CD4-positive, alpha-beta T cell treated with Interleukin-21 for 1 hour (primary cell): ENCODE measurements at places on chromosomes 16 and 17.

GRCh38 chr17:77225265-77225664 is 84.5 kb downstream of the SEC14L1 start:
- DNase-seq, result no peak

- no peak for DNase-seq
These were observed 43.5 kb downstream of the ABAT start for GRCh38 chr16:8717892-8718415.

DNA sequence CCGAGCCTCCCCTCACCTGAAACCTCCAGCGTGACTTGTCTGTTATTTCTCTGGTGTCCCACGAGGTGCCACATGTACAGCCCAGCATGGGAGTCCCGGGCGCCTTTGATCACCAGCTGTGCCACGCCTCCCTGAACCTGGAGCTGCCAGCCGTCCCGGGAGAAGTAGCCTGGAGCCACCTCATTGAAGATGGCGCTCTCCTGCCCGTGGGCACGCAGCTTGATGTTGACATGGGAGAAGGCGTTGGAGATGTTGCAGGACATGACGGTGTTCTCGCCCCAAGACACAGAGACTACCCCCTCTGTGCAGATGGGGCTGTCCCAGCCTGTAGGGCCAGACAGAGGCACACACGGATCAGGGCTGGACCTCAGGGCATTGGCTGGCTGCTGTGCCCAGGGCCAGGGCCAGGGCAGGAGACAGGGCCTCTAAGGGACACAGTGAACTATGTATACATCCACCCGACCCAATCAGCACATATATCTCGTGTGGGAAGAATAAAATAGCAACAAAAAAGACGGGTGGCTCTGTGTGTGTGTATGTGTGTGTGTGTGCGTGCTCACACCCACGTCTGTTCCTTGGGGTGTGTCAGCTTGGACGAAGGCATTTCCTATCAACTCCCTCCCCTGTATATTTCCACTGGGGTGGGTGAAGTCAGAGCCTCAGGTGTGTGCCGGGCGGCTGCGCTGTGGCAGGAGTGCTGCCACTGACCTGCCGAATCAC is 7.3 kb upstream of the CD7 start:
- DNase-seq, result no peak

GRCh38 chr16:88777471-88778270 is 7.3 kb downstream of the PIEZO1 start:
- DNase-seq, result no peak

GRCh38 chr17:7356072-7356549 is 1.2 kb downstream of the TMEM95 start:
- peak; percentile 88 for DNase-seq

DNA sequence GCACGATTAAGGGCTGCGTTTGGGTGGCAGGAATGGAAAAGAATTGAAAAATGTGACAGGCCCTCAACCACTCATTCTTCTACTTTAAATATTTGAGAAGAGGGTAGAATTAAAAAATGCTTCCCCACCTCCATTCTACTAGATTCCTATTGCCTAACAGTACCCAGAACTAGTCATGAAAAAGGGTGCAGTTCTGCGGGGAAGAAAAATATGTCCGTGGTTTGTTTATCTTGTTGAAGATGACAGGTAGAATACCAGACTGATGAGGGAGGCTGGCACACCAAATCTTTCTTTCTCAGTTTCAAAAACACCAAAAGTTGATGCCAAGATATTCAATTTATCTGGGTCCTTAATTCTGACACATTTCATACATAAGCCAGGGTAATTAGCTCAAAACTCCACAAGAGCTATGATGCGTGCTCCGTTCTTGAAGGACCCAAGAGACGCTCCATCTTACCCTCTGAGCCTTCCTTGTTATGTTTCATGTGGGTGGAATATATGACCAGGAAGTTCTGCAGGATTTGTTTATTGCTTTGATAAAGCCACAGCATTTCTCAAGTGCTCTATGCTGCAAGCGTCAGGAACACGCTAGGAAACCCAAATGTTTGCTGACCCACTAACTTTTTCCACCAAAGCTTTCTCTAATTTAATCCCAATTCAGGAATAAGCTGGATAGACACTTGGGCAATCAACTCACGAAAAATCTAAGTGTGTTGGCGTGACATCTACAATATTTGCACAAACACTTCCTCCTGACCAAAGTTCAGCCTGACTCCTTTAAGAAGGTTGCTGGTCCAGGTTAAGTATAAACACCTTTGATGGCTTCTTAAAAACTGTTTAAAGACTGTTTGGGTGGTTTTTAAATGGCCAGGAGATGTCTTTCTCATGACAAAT is 20.6 kb upstream of the GAN start:
- no peak for DNase-seq

GRCh38 chr16:11978080-11978479 is 1.5 kb downstream of the SNX29 start:
- DNase-seq, result no peak

- no peak for DNase-seq
These were observed 841 bp downstream of the C16orf89 start for GRCh38 chr16:5064915-5065314.

DNA sequence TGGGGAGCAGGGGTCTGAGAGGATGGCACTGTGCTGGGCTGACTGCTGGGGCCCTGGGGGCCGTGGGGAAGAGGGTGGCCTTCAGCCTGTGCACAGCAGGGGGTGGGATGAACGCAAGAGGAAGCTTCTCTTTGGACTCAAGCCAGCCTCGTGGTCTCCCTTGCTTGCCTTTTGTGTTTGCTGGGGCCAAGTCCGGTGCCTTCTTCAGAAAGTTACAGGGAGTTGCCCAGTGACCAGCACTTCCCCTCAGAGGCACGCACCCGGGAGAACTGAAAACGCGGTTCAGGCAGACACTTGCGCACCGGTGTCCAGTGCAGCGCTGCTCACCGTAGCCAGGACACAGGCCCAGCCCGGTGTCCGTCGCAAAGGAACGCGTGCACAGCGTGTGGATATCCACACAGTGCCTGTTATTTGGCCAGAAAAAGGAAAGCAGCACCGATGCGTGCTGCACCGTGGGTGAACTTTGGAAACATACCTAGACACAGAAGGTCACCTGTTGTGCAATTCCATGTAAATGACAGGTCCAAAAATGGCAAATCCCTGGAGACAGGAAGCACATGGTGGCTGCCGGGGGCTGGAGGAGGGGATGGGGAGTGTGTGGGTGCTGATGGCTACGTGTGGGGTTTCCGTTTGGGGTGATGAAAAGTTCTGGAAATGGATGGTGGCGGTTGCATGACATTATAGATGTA is 29.4 kb upstream of the NUDT16L1 start:
- DNase-seq, result peak; percentile 24

GRCh38 chr16:90019543-90020259 is 445 bp upstream of the DBNDD1 start:
- DNase-seq, result peak; percentile 56

DNA sequence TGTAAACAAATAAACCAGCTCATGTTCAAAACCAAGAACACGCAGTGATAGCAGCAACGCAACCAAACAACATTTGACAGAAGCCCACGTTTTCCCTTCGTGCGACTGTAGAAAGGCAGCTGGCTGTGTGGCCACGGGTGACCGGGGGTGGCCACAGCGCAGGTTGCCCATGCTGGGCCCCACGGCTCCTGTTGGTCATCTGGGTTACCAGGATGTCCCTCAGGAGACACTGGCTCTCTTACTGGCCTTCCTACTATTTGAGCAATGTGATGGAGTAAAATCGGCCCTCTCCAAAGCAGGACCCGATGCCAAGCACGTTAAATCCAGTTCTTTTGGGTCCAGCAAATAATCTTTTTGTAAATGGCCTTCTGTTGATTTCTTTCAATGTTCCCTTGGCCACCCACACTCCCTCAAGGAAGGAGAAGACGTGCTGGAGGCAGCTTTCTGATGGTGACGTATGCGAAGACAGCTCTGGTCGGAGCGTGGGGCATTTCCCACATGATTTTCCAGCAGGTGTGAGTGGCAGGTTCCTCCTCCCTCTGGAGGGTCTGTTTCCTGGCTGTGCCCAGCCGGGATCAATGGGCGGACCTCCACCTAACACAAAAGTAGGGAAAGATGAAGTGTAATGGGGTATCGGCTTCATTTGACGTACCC is 143.1 kb upstream of the CHMP6 start:
- no peak for DNase-seq

- peak; percentile 22 for DNase-seq
These were observed 36.0 kb upstream of the ICAM2 start for GRCh38 chr17:64056269-64057005.

GRCh38 chr17:8300627-8301242 is 5.5 kb upstream of the SLC25A35 start:
- DNase-seq, result peak; percentile 81
